CD4-positive, alpha-beta T cell treated with Interleukin-6 for 4 hours (primary cell): ENCODE measurements at places on chromosomes 3 and 15.
A peak's percentile ranks its signal among the peaks of the same experiment; 100 is the strongest.

GRCh38 chr3:19256313-19256712 lies 108.0 kb downstream of the KCNH8 start:
- no peak for DNase-seq

DNA sequence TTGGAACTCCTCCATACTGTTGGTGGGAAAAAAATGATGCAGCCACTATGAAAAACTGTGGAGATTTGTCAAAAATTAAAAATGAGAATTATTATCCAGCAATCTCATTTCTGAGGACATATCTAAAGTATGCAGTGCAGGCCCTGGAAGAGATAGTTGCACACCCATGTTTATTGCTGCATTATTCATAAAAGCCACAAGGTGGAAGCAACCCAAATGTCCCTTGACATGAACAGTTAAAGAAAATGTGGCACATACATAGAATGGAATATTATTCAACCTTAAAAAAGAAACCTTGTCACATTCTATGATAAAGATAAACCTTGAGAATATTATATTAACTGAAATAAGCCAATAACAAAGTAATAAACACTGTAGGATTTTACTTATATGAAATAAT lies 80.9 kb upstream of the ARHGEF26 start:
- DNase-seq: no peak

DNA sequence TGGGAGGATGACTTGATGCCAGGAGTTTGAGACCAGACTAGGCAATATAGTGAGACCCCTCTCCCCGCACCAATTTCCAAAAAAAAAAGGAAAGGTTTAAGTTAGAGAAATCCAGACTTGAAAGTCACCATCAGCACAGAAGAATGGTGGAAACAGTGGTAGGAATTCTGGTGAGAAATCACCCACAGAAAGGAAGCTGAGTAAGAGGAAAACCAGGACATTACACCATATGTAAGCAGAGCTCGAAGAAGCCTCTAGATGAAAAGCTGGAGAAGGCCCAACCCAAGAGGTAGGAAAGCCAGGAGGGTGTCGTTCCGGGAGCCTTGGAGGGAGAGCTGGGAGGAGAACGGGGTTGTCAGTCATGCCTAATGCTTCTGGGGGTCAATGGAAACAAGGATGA lies 40.5 kb downstream of the RASGRP1 start:
- no peak for DNase-seq

- peak; percentile 88 for DNase-seq
Observed at GRCh38 chr3:48548729-48549705, 7.6 kb downstream of the PFKFB4 start.

- DNase-seq: no peak
Observed at GRCh38 chr3:172307141-172307560, 141.1 kb downstream of the GHSR start.
